Hippocampal formation (tissue), 2 donors: ENCODE measurements at places on chromosomes 6 and 20.
A peak's percentile ranks its signal among the peaks of the same experiment; 100 is the strongest.

- DNase-seq = no peak
Observed at GRCh38 chr6:132147530-132148011, 196.4 kb upstream of the CCN2 start.

DNA sequence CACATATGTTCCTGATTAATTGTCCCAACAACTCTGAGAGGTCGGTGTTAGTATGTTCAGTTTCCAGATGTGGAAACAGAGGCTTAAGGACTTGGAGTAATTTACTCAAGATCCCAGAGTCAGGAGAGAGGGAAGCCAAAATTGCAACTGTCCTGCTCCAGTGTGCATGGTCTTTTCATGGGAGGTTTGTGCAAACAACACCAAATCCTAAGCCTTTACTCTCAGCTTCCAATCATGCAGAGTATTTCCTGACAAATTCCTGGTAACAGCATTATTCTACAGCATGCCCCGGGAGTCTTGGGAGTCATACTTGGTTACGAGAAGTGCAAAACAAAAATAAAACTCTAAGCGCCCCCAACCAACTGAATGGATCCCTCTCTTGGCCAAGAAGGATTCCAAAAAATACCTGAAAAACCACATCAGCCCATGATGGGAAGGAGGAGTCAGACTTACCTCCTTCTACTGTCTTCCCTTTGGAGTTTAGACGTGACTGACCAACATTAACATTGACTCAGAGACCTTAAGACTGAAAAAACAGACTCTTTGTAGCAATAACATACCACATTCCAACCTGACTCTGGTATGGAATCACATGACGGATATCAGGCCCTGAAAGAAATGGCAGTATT lies 30.8 kb upstream of the PPP1R3G start:
- no peak for DNase-seq

DNA sequence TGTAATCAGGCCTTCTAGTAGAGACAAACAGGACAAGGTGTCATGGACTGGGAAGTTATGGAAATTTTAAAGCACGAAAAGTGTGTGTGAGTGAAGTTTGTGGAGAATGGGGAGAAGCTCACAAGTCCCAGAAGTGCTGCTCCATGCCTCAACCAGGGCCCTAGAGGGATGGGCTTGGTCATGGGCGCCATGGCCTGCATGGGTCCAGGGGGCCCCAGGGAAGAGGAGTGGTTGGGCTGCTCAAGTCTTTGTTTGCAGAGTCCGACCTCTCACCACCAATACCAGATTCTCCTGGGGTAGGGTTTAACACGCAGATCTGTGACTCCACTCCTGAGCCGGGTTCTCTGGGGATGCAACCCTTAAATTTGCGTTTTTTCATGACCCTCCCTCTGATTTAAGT lies 88.4 kb downstream of the FAM120B start:
- no peak for DNase-seq

DNA sequence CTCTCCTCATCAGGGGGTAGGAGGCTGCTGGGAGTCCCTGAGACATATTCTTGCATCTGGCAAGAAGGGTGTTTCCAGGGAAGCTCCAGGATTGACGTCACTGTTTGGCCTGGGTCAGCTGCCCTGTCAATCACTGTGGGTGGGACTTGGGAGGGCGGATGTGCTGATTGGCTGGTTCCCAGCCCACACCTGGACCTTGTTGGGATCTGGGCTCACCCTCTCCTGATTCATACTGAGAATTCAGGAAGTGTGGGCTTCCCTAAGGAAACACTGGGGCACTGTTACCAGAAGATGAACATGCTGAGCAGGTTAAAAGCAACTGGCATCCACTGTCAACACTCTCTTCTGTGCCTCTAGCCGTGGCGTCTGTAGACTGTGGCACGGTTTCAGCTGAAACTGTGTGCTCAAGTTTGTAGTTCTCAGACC lies 36.5 kb downstream of the CDH26 start:
- DNase-seq = no peak

- DNase-seq = no peak
Observed at GRCh38 chr6:29483186-29483585, 4.6 kb downstream of the MAS1L start.

DNA sequence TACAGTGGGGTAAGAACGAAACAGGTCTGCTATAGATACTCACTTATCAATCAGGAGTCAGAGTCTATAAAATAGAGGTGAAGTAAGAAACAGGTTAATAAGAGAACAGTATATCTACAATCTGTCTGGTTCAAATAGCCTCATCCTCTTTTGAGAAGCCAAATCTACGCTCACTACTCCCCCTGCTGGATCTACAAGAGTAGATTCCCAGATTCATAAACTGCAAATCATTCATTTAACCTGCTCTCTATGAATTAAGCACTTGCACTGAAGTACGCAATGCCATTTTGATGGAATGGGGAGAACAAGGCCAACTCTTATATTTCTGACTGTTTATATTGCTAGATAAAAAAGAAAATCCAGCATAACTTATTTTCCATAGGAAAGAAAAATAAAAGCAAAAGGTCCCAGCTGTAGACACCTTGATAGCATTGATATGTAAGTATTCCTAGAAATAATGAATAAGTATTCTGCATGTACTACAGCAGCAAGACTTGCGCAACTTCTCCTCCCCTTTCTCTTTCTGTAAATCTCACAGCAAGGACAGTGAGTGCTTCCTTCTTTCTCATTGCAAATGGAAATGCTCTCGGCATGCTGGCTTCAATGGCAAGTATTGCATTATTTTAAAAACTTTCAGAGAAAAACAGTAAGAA lies 92.3 kb downstream of the RFX6 start:
- DNase-seq = peak; percentile 38
